Activated gamma-delta T cell (primary cell): ENCODE measurements at places on chromosomes 16 and 17.

- no peak for DNase-seq
Measured at GRCh38 chr17:17017343-17018014, 24.8 kb upstream of the MPRIP start.

- DNase-seq: no peak
Measured at GRCh38 chr17:60087882-60088669, 9.4 kb upstream of the HEATR6 start.

- no peak for DNase-seq
Measured at GRCh38 chr17:49577650-49577934, 1.9 kb downstream of the NXPH3 start.

GRCh38 chr16:16923479-16923878 is 544.5 kb downstream of the NPIPA7 start:
- no peak for DNase-seq

GRCh38 chr17:17523001-17523730 is 27.0 kb upstream of the RASD1 start:
- no peak for DNase-seq

- DNase-seq: no peak
Measured at GRCh38 chr17:73800893-73801292, 156.6 kb upstream of the SDK2 start.

GRCh38 chr17:15290605-15291004 is 25.5 kb upstream of the PMP22 start:
- no peak for DNase-seq

GRCh38 chr16:26269673-26270072 is 577.9 kb downstream of the HS3ST4 start:
- no peak for DNase-seq

- no peak for DNase-seq
Measured at GRCh38 chr17:1362065-1362848, 37.8 kb downstream of the YWHAE start.

- no peak for DNase-seq
Measured at GRCh38 chr17:17051791-17052461, 9.7 kb downstream of the MPRIP start.

GRCh38 chr17:67491009-67491680 is 114.1 kb downstream of the PITPNC1 start:
- DNase-seq: no peak

- DNase-seq: no peak
Measured at GRCh38 chr17:48282303-48282702, 147.7 kb downstream of the SKAP1 start.

DNA sequence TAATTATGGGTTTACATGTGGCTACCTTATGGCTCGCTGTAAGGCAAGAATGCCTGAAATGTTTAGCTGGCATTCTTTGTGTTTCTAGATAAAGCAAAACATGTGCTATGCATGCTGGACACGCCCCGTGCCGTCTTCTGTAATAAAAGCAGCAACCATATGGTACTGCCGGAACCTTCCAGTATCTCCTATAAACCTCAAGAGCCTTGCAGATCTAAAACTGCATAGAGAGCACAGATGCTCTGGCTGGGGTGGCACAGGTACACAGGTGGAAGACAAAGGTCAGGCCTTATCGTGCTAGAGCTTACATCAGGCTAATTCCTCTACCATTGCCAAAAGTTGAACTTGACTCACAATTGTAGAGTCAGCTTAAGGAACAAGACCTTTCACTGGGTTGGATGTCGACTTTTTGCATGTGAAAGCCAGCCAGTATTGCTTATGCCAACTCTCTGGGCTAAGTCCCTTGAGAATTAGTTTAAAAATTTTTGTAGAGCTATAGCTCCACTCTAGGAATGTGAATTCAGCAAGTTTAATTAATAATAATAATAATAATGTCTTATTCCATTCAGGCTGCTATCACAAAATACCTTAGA is 187.4 kb upstream of the CACNG5 start:
- DNase-seq: no peak

DNA sequence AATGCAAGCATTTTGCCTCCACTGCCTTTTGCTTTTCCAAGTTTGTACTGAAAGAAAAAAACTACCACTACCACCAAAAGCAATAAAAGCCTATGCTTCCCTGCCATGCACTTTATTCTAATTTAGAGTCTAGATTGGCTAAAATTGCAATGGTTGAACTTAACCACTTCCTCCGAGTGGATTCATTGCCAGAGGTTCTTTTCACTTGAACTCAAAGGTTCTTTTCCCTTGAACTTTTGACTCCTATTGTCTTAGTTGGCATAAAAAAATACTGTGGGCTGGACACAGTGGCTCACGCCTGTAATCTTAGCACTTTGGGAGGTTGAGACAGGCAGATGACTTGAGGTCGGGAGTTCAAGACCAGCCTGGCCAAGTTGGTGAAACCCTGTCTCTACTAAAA is 319.8 kb upstream of the GOT2 start:
- DNase-seq: no peak

- no peak for DNase-seq
Measured at GRCh38 chr17:49575679-49576087, at the start of gene NXPH3. TSS of gene NXPH3 (plus strand) at chr17:49575871. CDS start at chr17:49576220, 349 bp downstream.

- DNase-seq: no peak
Measured at GRCh38 chr16:10930755-10931093, 11.5 kb downstream of the DEXI start.

DNA sequence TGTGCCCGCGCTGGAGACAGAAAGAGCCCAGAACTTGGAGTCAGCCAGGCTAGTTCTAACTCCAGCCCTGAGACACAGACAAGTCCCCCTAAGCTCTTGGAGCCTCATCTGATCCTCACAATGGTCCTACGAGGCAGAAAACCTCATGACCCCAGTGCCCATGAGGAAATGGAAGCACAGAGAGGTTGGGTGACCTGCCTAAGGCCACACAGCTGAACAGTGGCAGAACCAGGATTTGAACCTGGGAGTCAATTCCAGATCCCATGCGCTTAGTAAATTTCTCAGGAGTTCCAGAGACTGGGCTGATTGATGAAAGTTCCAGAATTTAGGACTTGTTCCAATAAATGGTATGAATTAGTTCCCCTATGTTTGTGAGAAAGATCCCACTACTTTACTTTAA is 39.0 kb upstream of the LITAF start:
- no peak for DNase-seq

- DNase-seq: no peak
Measured at GRCh38 chr17:30939051-30939689, 17.4 kb downstream of the ADAP2 start.

DNA sequence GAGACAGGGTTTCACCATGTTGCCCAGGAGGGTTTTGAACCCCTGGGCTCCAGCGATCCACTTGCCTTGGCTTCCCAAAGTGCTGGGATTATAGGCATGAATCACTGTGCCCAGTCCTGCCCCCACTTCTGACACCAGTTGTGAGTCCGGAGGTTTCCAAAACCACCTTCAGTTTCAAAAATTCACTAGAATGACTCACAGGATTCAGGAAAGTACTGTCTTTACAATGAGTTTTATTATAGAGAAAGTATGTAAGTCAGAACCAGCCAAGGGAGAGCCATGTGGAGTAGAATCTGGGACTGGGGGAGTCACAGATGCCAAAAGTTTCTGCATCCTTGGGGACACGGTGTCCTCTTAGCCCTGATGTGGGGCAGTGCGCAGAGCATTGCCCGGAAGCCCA is 55.1 kb downstream of the PLD6 start:
- DNase-seq: no peak

GRCh38 chr17:81037026-81037797 is 2.3 kb downstream of the BAIAP2 start:
- no peak for DNase-seq

- DNase-seq: no peak
Measured at GRCh38 chr17:17959520-17960361, 12.5 kb downstream of the TOM1L2 start.

GRCh38 chr17:33927732-33928133 is 327.4 kb upstream of the CCL2 start:
- DNase-seq: no peak

- DNase-seq: no peak
Measured at GRCh38 chr17:31466096-31466760, 74.8 kb downstream of the RAB11FIP4 start.

- no peak for DNase-seq
Measured at GRCh38 chr16:87722590-87723225, 43.1 kb downstream of the KLHDC4 start.

DNA sequence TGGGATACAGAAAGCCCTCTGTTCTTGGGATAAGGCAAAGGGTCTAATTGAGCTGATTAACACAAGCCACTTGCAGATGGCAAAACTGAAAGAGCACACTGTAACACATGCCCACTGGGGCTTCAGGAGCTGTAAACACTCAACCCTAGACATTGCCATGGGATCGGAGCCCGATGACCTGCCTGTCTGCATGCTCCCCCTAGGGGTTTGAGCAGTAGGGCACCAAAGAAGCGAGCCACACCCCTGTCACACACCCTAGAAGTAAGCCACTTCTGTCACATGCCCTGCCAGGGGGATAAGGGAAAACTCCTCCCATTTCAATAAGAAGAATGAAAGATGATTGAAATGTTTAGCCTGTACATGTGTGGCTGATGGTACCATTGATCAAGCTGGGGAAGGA is 81.3 kb upstream of the IRX6 start:
- DNase-seq: no peak

DNA sequence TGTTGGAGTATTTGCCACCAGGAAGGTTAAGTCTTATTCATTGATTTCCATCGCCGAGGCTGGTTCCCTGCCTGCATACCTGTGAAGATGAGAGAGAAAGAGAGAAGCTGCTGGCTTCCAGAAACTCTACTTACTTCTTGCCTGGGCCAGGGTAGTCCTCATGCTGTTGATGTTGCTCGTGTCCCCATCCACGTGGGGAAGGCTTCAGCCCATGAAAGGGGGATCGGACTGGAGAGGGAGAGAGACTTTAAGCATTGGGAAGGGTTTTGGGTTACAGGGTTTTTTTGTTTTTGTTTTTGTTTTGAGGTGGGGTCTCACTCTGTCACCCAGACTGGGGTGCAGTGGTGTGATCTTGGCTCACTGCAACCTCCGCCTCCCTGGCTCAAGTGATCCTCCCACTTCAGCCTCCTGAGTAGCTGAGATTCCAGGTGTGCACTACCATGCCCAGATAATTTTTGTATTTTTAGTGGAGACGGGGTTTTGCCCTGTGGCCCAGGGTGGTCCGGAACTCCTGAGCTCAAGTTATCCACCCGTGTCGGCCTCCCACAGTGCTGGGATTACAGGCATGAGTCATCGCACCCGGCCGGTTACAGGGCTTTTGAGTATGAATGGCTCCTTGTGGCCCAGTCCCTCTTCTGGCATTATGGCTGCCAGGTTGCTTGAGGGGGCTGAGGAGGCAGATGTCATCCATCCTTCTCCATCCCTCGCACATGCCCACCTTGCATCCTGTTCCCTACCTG is 26.6 kb downstream of the ITGB3 start:
- no peak for DNase-seq

- DNase-seq: no peak
Measured at GRCh38 chr16:8931859-8932258, 31.8 kb downstream of the USP7 start.

DNA sequence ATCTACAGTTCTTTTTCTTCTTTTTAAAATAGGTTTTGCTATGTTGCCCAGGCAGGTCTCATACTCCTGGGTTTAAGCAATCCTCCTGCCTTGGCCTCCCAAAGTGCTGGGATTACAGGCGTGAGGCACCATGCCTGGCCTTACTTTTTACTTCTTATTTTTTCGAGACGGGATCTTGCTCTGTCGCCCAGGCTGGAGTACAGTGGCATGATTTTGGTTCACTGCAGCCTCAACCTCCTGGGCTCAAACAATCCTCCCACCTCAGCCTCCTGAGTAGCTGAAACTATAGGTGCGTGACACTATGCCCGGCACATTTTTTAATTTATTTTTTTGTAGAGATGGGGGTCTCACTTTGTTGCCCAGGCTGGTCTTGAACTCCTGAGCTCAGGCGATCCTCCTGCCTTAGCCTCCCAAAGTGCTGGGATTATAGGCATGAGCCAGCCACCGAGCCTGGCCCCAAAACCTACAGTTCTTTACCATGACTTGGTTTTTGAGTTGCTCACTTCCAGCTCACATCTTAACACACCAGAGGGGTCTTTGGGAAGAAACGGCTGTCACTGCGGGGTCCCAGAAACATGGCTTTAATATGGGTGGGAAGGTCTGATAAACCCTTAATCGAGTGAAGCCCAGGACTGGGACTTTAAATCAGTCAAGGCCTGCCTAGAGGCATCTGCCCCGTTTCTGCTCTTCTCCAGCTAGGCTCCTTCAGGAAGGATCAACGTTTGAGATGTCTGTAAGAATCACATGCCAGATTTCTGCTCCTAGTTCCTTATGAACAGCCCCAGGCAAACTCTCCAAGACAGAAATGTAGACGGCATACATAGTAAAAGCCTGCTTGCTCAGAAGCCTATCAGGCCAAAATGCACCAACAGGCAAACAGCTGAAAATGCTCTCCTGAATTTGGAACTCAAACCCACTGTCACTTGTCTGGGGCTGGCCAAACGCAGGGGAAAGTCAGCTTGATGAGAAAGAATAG is 91.7 kb upstream of the TOB1 start:
- DNase-seq: no peak

GRCh38 chr17:8468127-8468526 is 32.4 kb downstream of the NDEL1 start:
- DNase-seq: no peak

DNA sequence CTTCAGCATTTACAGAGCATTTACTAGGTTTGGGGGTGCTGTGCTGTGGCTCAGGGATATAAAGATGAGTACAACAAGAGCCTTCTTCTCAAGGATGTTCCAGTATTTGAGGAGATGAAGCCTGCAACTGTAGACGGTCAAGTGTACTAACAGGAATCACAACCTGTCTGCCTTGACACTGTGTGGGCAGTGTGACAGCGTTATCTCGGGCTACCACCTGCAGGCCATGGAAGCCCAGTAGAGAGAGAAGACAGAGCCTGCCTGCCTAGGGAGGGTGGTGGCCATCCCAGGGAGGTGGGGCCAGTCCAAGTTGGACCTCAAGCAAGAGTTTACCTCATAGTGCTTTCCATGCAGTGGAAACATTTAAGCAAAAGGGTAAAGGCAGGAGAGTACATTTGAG is 215.1 kb upstream of the ASIC2 start:
- no peak for DNase-seq

- DNase-seq: no peak
Measured at GRCh38 chr16:4694642-4695451, 1.5 kb downstream of the NUDT16L1 start.

- no peak for DNase-seq
Measured at GRCh38 chr16:80611171-80611929, 70.6 kb downstream of the DYNLRB2 start.

- no peak for DNase-seq
Measured at GRCh38 chr17:18257268-18257981, 1.1 kb downstream of the FLII start.

DNA sequence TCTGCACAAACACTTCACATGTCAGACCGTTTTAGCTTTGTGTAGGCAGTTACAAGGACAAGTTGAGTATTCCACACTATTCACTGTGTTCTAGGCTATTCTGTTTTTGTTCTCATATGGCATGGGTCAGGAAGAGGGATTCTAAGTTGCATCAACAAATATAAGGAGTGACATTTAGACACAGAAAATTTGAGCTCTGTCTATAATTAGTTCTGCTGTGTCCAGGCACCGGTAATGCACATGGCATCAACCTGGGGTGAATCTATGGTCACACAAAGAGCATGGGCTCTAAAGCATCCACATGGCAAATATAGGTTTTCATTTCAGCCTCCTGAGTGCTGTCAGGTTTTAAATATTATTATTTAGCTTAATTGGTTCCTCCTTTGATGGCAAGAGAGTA is 130.4 kb upstream of the PMFBP1 start:
- no peak for DNase-seq
